ENCODE measurements at places on chromosomes 7 and 10.

DNA sequence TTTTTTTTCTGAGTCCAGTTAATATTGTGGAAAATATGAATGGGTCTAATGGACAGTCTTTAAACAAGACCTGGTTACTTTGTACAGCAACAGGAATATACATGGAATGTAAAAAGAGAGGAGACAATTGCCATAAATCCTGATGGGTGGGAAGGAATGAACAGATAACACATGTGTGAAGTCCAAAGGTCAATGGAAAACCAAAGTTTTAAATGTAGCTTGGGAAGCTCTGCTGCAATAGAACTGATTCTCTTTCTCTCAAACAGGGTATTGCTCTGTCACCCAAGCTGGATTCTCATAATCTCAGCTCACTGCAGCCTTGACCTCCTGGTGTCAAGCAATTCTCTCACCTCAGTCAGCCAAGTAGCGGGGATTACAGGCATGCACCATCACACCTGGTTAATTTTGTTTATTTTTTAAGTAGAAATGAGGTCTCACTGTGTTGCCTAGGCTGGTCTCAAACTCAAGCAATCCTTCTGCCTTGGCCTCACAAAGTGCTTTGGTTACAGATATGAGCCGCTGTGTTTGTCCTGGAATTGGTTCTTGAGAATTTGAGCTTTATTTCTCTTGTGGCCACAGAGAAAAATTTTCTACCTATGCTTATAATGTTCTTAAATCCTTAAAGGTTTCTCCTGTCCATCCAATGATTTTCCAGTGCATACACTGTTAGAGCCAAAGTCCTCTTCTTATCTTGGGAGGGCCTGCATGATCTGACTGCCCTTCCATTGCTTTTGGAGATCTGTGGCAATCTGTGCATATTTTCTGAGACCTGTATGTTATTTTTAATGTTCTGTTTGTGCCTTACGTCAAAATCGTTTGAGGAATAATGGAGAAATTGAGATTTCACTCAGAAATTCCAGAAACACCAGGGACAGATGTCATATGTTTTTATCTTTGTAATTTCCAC lies 30.7 kb upstream of the ZNF92 start:
- no peaks in the 10 kb centered on the region for H3K4me1 ChIP-seq
- no peaks in the 10 kb centered on the region for H3K36me3 ChIP-seq
- no peaks in the 10 kb centered on the region for H3K27me3 ChIP-seq
- H3K27ac ChIP-seq = no peak overlapping the region

DNA sequence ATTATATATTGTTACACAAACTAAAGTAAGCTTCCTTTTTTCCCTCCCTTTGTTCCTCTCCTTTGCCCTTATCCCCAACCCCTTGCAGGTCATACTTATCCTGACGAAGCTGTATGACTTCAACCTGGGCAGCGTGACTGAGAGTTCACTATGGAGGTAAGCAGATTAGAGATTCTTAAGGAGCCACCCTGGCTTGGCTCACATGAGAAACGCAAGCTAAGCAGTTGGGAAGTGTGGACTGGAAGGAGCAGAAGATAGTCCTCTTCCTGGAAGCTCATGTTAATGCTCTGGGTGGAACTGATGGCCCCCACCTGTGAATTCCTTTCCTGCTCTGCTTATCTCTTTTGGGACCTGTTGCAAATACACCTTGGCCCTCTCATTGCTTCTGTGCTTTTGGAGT lies 201.6 kb downstream of the SORCS3 start:
- no peak for DNase-seq
- H3K36me3 ChIP-seq = no peaks in the 10 kb centered on the region
- H3K4me3 ChIP-seq = no peak overlapping the region
- no peaks in the 10 kb centered on the region for H3K27me3 ChIP-seq

DNA sequence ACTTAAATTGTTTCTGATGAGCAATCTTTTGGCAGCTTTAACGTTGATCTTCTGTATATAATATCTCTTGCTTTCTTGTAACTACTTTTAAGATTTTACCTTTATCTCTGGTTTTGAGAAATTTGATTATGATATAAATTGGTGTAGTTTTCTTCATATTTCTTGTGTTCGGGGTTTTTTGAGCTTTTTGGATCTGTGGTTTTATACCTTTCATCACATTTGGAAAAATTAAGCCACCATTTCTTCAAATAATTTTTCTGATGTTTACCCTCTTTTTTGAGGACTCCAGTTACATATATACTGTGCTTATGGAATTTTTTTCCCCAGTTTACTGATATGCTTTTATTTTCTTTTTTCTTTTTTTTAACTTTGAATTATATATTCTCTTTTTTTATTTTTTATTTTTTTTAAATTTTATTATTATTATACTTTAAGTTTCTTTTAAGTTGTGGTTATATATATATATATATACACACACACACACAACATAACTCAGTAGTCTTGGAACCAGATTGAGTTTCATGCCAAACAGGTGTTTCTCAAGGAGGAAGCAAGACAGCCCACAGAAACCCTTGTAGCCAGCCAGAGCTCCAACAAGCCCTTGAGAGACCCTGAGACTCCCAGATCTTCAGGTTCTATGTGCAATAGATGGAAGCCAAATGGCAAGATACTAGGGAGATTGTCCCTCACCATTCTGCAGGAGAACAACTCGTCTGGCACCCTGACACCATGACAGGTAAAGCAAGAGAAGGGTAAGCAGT lies 27.5 kb upstream of the NME8 start:
- no peaks in the 10 kb centered on the region for H3K4me1 ChIP-seq
- H3K4me3 ChIP-seq = no peak overlapping the region
- no peaks in the 10 kb centered on the region for H3K27me3 ChIP-seq

DNA sequence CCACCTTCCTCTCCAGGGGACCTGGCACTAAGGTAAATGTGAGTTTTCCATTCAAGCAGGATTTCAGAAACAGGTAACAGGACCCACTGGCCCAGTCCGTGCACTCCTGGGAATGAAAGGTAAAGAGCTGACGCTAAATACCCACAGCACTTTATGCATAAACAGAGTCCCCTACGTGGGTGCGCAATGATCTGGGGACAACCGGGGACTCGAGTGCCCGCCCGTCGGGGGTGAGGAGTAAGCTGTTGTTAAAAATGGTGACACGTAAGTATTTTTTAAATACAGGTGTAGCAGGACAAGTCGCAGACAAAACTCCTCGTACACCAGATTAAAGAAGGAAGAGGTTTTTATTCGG lies 47.2 kb upstream of the PPP2R2D start:
- H3K36me3 ChIP-seq = no peaks in the 10 kb centered on the region
- DNase-seq = no peak
- H3K27me3 ChIP-seq = no peaks in the 10 kb centered on the region
- H3K4me1 ChIP-seq = no peaks in the 10 kb centered on the region
- no peak overlapping the region for H3K27ac ChIP-seq
- H3K4me3 ChIP-seq = no peak overlapping the region

DNA sequence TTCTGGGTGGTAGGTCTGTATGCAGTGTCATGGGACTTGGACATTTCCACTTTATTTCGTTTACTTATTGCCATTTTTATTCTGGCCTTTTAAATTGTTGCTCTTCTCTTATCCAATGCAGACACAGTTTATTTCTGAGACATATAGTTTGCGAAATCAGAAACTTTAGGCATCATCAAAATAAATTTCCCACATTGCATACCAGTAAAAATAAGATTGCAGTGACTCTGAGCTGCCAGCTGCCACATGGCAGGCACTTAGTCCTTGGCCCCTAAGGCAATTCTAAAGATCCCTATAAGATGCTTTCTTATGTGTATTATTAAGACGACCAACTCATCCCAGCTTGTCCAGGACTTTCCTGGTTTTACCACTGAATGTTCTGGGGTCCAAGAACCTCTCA lies 81.8 kb upstream of the ANKRD1 start:
- no peaks in the 10 kb centered on the region for H3K36me3 ChIP-seq
- no peaks in the 10 kb centered on the region for H3K4me1 ChIP-seq
- H3K27ac ChIP-seq = no peak overlapping the region
- H3K27me3 ChIP-seq = no peaks in the 10 kb centered on the region
- DNase-seq = no peak
- H3K4me3 ChIP-seq = no peak overlapping the region

DNA sequence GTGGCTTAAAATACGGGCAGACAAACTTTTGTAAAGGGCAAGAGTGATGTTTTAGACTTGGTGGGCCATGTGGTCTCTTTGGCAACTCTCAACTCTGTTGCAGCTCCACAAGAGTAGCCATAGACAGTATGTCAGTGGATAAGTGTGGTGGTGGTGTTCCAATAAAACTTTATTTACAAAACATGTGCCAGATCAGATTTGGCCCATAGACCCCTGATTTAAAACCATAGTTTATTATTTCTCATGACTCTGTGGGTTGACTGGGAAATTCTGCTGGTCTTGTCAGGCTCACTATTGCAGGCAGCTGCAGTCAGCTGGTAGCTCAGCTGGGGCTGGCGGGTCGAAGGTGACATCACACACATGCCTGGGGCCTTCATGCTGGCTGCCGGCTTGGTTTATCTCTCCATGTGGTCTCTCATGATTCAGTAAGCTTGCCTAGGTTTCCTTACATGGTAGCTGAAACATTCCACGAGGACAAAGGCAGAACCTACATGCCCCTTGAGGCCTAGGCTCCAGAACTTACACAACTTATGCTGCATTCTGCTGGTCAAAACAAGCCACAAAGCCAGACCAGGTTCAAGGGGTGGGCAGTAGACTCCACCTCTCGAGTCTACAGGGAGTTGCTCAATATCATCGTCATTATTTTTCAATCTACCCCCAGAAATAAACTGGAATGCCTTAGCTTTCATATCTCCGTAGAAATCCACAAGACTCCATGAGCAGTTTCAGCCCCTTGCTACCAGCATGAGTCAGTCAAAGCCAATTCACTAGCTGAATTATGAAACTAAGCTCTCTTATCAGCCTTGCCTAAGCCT lies 245.7 kb downstream of the WDR11 start:
- H3K36me3 ChIP-seq = no peaks in the 10 kb centered on the region
- DNase-seq = no peak
- H3K4me3 ChIP-seq = no peak overlapping the region
- no peaks in the 10 kb centered on the region for H3K4me1 ChIP-seq
- no peak overlapping the region for H3K27ac ChIP-seq
- H3K27me3 ChIP-seq = no peaks in the 10 kb centered on the region

DNA sequence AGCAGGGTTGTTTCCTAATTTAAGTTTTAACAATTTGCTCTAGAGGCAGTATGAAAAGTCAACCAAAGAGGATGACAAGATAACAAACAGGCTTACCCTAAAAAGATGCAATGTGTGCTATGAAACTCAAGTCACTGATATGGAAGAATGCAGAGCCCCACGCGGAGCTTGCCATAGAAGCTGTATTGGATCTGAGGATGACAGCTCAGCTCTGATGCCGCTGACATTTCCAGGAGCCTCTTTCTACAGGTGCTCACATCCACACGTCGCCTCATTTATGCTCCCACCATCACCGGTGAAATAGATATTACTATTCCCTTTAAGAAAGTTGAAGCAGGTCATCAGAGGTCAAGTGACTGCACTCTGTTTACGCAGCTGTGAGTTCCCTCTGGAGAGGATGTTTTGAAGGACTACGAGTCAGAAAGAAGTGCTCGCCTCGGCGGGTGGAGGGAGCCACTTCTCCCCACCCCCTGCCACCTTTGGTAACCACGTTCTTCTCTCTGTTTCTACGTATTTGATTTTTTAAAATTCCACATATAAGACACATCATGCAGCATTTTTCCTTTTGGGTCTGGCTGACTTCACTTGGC lies 275.4 kb downstream of the GLRX3 start:
- no peak overlapping the region for H3K4me3 ChIP-seq
- H3K27ac ChIP-seq = no peak overlapping the region
- H3K36me3 ChIP-seq = no peaks in the 10 kb centered on the region
- no peaks in the 10 kb centered on the region for H3K27me3 ChIP-seq

GRCh38 chr10:79046326-79046725 lies 22.4 kb upstream of the ZMIZ1 start:
- H3K4me1 ChIP-seq = peaks cover 23% of the 10 kb centered on the region
- H3K27me3 ChIP-seq = no peaks in the 10 kb centered on the region
- no peak for DNase-seq
- H3K36me3 ChIP-seq = no peaks in the 10 kb centered on the region
- no peak overlapping the region for H3K27ac ChIP-seq

- H3K36me3 ChIP-seq = no peaks in the 10 kb centered on the region
- no peak overlapping the region for H3K27ac ChIP-seq
- peaks cover 5% of the 10 kb centered on the region for H3K4me1 ChIP-seq
- H3K27me3 ChIP-seq = no peaks in the 10 kb centered on the region
- no peak for DNase-seq
- no peak overlapping the region for H3K4me3 ChIP-seq
Observed at GRCh38 chr10:28381466-28381865, 78.6 kb upstream of the MPP7 start.

DNA sequence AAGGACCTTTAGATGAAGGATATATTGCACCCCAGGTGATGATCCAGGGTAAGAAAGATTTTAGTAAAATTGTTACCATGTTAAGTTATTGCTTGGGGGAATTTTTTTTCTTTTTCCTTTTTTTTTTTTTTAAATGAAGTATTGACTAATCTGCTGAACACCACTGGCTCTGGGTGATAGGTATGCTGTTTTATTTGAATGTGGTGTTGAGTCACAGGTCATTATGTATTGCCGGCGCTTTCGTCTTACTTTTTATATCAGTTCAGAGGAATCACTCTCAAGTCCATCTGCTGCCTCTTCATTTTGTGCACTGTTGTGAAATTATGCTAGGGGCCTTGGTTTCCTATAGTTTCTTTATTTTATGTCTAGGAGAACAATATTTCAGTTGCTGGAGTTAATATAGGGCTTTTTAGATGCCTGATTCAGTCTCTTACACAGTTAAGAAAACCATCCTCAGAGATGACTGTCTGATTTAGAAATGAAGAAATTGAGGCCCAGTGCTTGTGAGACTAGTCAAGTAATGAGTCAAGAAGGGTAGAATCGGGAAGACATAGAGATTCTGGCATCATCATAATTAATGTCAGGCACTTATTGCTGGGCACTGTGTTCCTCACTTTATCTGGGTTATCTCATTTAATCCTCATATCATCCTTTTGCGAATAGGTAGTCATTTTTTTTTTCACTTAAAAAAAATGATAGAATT lies 38.7 kb downstream of the NRF1 start:
- H3K27me3 ChIP-seq = no peaks in the 10 kb centered on the region
- H3K4me1 ChIP-seq = peaks cover 4% of the 10 kb centered on the region
- no peak overlapping the region for H3K4me3 ChIP-seq
- no peaks in the 10 kb centered on the region for H3K36me3 ChIP-seq

DNA sequence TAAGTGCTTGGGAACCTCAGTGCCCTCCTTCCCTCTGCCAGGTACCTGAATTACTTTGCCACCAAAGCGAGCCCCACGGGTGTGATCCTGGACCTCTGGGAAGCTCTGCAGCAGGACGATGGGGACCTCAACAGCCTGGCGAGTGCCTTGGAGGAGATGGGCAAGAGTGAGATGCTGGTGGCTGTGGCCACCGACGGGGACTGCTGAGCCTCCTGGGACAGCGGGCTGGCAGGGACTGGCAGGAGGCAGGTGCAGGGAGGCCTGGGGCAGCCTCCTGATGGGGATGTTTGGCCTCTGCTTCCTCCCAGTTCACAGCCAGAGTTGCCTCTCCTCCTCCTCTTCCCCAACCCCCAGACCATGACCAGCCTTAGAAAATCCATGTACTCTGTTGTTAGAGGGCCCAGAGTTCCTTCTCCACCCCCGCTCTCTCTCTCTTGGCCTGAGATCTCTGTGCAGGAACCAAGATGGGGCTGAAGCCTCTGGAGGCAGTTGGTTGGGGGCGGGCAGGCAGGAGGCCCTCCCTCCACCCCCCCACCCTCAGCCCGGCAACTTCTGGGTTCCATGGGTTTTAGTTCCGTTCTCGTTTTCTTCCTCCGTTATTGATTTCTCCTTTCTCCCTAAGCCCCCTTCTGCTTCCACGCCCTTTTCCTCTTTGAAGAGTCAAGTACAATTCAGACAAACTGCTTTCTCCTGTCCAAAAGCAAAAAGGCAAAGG lies 19.8 kb upstream of the SLC29A3 start:
- H3K4me1 ChIP-seq = no peaks in the 10 kb centered on the region
- no peaks in the 10 kb centered on the region for H3K36me3 ChIP-seq
- H3K27ac ChIP-seq = no peak overlapping the region
- no peak overlapping the region for H3K4me3 ChIP-seq

All from vagina (tissue), 2 donors.